ENCODE measurements at places on chromosomes 7 and 10.

GRCh38 chr10:33979195-33979594 is 644.7 kb upstream of the NRP1 start:
- no peak for DNase-seq

GRCh38 chr7:90194911-90195809 is 16.4 kb upstream of the STEAP2 start:
- no peak for DNase-seq

GRCh38 chr7:155602750-155603149 is 41.7 kb upstream of the RBM33 start:
- DNase-seq, result no peak

DNA sequence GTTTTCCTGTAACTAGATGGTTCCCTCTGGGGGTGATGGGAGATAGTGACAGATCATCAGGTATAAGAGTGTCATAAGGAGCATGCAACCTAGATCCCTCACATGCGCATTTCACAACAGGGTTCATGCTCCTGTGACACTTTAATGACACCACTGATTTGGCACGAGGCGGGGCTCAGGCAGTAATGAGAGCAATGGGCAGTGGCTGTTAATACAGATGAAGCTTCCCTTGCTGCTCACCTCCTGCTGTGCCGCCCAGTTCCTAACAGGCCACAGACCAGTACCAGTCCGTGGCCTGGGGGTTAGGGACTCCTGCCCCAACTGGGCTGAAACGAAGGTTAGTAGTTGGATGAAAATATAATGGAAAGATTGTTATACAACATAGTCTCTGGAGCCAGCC is 201.6 kb upstream of the LRRN3 start:
- no peak for DNase-seq

DNA sequence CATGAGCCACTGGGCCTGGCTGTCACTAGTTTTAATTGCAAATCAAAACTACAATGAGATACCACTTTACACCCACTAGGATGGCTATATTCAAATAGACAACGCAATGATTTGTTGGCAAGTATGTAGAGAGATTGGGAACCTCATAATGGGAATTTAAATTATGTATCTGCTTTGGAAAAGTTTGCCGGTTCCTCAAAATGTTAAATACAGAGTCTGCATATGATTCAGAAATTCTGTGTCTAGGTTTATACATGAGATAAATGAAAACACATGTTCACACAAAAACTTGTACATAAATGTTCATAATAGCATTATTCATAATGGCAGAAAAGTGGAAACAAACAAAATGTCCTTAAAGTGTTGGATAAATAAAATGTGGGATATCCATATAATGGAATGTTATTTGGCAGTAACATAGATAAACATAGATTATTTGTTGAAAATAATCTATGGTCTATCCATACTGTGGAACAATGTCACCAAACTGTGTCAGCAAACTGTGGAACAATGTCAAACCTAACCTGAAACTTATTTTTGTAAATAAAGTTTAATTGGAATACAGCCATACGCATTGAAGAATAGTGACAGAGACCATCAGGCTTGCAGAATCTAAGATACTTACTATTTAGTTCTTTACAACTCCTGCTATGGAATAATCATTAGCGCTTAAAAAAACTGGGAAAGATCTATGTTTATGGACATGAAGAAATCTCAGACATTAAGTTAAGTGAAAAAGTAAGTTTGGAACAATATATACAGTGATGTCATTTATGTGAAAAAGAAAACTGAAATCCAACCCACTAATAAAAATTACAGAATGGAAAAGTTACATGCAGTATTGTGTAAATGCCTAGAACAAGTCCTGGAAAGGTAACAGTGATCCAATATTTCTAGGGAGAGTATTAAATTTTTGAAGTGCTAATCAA is 70.9 kb downstream of the CCDC7 start:
- no peak for DNase-seq

GRCh38 chr7:149625340-149625946 is 127.8 kb upstream of the ZNF746 start:
- DNase-seq, result peak; percentile 48

GRCh38 chr10:22368981-22369380 is 23.7 kb downstream of the SPAG6 start:
- DNase-seq, result no peak

DNA sequence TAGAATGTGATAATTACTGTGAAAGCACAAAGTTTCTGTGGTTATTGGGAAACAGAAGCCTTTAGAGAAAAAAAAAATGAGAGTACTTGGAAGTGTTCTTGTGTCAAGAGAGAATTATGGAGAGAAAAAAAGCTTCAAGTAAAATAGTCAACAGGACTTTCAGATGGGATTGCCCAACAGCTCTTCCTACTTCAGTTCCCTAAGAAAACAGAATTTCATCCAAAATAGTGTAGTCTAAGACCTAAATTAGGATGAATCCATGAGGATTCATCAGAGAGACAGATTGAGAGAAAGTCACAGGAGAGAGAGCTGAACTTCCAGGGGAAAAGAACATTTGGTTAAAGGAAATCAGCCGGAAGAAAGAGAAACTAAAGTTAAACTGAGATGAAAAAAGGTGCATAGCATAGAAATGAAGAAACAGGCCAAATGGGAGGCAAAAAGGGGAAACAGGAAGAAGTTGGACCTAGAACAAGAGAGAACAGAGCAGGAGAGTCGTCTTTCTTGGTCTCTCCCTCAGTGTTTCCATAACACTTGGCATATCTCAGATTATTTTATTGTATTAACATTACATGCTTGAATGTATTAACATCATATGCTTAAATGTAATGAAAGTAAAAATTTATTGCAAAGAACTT is 2.5 kb downstream of the SCIN start:
- no peak for DNase-seq

DNA sequence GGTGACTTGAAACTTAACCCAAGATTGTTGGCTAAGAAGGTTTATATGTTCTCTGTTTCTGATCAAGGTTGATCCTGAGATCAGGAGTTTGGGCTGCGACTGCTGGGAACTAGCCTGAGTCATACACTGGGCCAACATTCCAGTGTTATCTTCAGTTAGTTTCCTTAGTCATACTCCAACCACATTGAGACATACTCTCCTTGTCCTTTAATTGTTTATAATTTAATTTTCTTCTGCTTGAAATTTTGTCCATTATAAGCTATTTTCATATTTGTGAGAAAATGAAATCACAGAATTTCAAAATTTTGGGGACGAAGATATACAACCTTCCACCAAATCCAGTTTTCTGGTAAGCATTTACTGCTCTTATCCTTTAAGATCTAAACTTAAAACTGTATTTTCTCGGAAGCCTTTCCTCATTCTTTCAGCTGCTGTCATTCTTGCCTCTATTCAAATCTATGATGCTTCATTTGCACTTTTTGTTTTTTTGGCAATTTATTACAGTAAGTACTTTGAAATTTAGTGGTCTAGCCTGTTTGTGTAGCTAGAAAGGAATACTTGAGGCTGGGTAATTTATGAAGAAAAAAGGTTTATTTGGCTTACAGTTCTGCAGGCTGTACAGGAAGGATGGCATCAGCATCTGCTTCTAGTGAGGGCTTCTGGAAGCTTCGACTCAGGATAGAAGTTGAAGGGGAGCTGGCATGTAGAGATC is 63.4 kb upstream of the POT1 start:
- no peak for DNase-seq

DNA sequence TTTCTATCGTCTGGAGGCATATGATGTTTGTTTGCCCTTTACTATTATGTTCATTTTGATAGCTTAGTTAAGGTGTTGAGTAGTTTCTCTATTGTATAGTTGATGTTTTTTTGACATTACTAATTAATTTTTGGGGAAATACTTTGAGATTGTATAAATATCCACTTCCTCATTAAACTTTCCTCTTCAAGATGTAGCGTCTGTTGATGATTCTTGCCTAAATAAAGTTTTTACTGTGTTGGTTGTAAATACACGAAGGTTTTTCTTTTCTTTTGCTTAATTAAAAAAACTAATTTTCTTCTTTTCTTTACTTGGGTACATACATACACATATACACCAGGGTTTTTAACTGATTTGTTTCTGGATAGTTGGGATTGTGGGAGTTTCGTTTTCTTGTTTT is 8.5 kb downstream of the KMT2E start:
- no peak for DNase-seq

DNA sequence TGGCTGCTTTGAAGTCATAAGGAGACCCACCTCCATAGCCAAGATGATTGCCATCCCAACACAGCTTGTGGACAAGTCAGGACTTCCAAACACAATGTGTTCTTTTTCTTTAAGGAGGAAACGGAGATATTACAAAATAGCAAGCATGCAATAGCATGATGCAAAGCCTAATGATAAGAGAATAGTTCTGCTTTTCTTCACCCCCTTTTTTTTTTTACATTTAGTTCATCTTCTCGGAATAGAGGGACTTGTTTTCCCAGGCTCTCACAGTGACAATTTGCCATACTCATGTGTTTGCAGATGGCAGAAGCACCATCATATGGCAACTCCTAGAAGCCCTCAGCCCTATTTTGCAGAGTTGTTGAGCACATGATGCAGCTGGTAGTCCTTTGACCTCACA is 119.8 kb downstream of the ITGB8 start:
- no peak for DNase-seq

DNA sequence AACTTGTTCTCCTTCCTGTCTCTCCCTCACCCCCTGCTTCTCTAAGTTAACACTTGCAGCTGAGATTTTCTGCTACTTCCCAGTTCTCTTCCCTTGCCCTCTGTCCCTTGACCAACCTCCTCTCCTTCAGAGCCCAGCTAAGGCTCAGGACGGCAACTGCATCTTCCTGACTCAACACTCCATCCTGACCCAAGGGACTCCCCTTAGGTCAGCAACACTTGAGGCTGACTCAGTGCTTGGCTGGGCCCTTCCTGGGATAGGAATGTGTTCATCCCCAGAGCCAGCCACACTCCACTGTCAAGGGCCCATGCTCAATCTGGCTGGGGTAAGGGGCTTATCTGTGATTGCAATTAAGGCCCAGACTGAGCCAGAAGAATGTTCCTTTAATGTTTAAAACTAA is 3.4 kb downstream of the CALHM2 start:
- no peak for DNase-seq

- DNase-seq, result no peak
Observed at GRCh38 chr7:7931626-7932025, 37.0 kb upstream of the GLCCI1 start.

- DNase-seq, result no peak
Observed at GRCh38 chr7:20162665-20163064, 54.5 kb downstream of the MACC1 start.

- no peak for DNase-seq
Observed at GRCh38 chr7:17239683-17240521, 58.5 kb upstream of the AHR start.

GRCh38 chr10:117160567-117160966 is 22.5 kb upstream of the VAX1 start:
- DNase-seq, result no peak

GRCh38 chr7:24700521-24701260 is 56.6 kb downstream of the GSDME start:
- DNase-seq, result no peak

DNA sequence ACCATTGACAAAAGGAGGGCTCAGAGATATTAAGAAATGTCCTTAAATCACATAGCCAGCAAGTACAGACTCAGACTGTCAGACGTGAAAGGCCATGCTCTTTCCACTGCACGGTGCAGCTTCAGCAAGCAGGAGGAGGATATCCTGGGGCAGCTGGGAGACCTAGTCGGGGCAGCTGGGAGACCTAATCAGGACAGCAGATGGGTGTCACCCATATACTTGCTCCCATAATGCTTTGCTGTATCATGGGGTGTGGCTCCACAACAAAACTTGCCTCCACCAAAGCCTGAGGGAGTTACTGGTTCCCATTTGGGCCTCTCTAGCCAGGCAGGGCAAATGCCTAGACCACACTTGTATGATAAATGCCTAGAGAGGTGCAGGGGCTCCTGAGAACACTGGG is 55.4 kb downstream of the GRID1 start:
- DNase-seq, result no peak

GRCh38 chr10:58625070-58625469 is 112.4 kb downstream of the BICC1 start:
- DNase-seq, result no peak

- DNase-seq, result no peak
Observed at GRCh38 chr7:23474094-23474828, 4.0 kb upstream of the IGF2BP3 start.

- no peak for DNase-seq
Observed at GRCh38 chr7:112500619-112501018, 19.8 kb downstream of the LSMEM1 start.

DNA sequence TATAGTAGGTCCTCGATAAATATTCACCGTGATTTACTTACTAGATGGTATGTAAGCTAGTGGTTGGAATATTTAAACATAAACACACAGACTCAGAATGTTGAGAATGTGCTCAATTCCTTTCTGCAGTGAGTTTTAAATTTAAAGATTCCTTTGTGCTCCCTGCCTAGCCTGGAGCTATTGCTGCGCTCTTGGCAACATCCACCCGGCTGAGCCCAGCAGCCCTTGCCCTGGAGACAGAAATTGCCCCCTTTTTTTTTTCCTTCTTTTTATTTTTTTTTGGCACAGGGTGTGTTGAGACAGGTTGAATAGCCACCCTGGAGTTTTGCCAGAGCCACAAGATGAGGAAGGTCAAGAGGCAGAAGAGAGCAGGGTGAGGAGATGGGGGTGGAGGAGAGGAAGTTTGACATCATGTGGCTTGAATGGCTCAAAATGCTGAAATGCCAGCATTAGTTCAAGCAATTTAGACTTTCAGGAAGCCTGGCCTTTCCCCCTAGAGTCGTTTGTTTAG is 180.8 kb downstream of the PRKCQ start:
- no peak for DNase-seq

All from CD8-positive, alpha-beta memory T cell (primary cell).